ENCODE measurements at places on chromosomes 2 and 18.

DNA sequence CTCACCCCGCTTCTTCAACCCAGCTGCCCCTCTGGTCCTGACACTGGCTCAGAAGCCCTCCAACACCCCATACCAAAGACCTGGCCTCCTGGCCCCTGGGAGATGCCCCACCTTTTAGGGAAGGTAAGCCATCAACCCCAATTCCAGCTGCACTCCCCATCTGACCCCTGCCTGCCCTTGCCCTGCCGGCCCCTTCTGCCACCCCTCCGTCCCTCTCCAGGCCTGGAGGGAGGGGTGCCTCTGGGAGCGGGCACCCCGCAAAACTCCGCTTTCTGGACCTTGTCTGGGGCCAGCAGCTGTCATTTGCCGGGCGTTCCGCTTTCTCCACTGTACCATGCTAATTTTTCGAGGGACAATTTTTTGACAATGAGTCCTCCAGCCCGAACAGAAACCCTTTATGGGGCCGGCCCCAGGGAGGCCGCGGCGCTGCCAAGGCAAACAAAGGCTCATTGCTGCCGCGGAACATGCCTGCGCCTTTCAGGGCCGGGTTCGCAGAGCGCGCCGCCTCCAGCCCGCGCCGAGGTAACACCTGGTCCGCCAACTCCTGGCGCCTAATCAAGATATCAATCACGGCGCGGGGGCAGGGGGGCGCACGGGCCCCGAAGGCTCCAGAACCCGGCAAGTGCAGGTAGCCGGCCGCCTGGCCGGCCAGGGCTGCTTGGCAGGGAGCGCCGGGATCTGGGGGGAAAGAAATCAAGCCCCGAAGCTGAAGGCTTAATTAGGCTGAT is 96.0 kb downstream of the INHBB start:
- DNase-seq = no peak

DNA sequence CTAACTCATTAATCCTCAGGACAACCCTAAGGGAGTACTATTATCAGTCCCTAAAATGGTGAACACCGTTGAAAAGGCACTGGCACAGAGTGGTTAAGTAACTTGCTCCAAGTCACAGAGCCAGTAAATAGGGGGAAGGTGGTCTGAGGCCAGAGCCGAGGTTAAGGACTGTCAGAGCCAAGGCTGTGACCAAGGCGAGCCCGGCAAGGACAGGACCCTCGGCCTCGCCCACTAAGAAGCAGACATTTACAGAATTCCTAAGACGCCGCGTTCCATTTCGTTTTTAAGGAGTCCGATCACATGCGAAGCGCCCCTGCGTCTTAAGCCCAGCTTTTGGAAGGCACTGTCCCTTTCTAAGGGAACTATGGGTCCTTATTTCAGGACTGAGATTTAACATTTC is 1.1 kb downstream of the PDIA6 start:
- DNase-seq = no peak

DNA sequence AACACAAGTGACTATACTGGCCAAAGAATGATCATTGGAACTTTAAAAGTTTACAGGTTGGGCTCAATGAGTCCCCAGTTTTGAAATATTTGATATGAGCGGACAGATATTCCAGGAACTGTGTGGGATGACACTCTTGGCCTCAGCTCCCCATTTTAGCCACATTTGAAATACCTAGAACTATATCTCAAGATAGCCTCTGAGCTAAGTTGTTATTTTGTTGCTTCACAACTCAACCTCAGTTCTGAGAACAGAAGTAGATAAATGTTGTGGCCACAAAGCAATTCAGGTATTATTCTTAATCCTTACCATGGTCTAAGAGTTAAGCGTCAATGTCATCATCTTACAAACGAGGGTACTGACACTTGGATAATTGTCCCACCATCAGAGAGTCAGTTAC is 172.2 kb upstream of the SETBP1 start:
- DNase-seq = no peak

GRCh38 chr18:6242004-6242403 is 172.7 kb downstream of the L3MBTL4 start:
- DNase-seq = no peak

GRCh38 chr2:17754773-17755425 is 961 bp downstream of the GEN1 start:
- no peak for DNase-seq

DNA sequence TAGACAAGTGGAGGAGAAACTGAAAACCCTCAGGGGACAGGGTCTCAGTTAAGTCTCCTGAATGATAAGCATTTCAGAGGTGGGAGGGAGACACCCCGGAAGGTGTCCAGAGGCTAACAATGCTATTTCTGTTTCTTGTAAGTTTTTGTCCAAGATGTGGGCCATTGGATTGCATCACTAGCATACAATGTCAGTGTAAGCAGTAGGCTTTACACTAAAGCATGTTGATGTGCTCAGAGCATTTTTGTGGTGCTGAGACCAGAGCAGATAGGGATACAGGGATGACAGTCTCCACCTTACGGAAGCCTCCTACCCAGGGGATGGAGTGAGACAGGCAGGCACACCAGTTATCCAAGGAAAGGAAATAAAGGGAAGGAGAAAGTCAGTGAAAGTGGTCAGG is 2.2 kb upstream of the IL1R1 start:
- no peak for DNase-seq

DNA sequence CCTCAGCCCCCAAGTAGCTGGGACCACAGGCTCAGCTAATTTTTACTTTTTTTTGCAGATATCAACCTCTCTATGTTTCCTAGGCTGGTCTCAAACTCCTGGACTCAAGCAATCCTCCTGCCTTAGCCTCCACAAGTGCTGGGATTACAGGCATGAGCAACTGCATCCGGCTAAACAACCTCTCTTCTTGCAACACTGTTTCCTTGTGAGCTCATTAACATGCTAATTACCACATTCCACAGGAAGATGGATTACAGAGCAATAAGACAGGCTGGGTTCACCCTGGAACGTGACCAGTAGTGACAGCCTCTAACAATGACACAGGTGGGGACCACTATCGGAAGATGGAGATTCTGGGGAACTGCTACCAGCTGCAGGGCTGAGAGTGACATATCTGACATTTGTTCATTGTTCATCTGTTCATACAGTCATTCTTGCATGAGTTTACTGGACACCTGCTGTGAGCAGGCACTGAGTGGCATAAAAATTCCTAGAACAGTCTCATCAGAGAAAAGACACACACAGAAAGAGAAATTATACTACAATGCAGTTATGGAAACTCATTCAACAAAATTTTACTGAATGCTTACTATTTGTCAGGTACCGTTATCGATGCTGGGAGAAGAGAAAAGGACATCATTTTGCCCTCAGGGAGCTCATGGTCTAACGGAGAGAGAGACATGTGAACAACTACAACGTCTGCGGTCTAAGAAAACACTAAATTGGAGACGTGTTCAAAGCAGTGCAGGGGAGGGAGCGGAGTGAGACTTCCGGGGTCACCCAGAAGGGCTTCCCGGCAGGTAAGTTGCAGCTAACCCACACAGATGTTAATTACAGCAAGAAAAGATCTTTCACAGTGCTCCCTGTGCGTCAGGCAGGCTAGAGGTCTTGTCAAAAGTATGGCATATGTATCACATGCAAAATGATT is 37.6 kb downstream of the PROC start:
- no peak for DNase-seq

DNA sequence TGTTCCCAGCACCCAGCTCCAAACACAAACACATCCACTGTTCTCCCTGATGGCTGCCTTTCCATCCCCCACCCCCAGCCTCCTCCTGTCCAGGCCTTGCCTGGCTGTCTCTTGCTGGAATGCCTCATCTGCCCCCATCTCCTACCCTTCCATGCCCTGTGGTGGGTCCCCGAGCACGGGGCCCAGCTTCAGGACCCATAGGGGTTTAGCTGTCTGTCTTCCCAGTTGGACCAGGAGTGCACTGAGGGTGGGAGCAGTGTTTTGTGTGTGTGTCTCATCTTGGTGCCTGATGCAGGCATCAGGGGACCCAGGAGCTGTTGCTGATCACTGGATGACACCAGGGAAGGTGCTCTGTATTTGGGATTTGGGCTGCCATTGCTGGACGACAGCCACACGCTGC is 34.5 kb downstream of the GLI2 start:
- DNase-seq = no peak

DNA sequence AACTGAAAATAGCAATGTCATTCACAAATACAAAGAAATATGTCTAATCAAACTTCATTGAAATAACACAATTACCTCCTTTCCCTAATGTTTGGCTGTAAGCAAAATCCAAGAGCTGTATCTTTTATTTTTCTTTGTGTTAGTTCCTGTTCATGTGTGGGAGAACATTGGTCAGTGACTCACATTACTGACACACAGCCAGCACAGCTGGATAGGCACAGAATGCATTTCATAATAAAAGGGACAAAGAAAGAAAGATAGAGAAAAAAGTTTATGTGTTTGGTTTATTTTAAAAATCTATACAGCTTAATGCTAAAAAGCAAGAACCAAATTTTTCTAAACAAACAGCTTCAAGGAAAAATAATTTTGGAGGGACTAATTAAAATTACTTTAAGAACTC is 185.6 kb upstream of the COL3A1 start:
- DNase-seq = no peak

DNA sequence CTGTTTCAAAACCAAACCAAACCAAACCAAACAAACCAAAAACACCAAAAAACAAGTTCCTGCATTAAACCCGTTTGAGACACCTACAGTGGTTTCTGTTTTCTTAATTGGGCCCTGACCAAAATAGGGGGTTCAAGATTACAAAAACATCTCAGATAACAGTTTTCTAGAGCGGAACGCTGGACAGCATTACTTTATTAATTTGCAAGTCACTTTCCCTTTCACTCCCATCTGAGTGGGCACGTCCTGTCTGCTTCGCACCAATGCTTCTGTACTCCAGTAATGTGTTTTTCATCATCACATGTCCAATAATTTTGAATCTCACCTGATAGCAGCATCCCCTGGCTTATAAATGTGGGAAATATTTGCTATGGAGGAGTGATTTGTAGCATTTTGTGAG is 11.7 kb upstream of the MYO1B start:
- DNase-seq = no peak

GRCh38 chr2:168371273-168372019 is 84.6 kb upstream of the CERS6 start:
- no peak for DNase-seq

DNA sequence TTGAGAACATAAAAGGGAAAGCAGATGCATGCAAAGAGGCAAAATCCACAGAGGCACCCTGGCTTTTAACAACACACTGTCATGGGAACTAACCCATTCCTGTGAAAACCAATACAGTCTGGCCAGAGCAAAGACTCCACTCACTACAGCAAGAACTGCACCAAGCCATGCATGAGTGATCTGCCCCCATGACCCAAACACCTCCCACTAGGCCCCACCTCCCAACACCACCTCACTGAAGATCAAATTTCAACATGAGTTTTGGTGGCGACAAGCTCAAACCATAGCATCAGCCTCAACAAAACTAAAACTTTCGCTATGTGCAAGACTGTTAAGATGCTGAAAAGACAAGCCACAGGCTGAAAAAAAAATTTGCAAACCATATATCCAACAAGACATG is 162.8 kb downstream of the SMAD2 start:
- DNase-seq = no peak

DNA sequence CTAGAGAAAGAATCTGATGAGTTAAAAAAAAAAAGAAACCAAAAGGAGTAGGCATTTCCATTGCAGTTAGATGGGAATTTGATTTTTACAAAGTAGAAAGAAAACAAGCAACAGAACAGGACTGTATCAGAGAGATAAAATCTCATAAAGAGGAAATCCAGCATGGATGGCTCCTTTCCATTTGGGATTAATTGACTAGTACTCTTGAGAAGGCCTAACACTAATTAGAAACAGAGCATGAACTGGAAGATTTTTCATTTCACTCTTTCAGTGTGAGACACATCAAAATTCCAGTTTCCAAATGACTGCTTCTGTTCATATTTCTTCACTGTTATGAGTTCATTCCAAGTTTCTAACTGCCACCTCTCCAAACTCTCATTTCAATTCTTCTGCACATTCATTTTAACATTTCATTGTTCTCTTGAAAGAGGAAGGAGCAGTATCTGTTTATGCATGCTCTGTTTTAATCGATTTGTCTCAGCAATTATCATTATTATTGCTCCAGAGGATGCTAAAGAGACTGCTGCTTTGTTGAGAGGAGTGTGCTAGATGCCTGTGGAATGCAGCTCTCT is 108.8 kb upstream of the PIEZO2 start:
- no peak for DNase-seq

DNA sequence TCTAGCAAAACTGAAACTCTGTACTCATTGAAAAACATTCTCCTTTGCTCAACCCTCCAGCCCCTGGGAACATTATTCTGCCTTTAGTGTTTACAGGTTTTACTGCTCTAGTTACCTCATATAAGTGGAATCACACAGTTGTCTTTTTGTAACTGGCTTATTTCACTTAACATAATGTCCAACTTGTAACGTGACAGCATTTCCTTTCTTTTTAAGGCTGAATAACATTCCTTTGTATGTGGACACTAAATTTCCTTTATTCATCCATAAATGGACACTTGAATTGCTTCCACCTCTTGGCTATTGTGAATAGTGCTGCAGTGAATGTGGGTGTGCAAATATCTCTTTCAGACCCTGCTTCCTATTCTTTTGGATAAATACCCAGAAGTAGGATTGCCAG is 144.9 kb downstream of the ACTR3 start:
- no peak for DNase-seq

DNA sequence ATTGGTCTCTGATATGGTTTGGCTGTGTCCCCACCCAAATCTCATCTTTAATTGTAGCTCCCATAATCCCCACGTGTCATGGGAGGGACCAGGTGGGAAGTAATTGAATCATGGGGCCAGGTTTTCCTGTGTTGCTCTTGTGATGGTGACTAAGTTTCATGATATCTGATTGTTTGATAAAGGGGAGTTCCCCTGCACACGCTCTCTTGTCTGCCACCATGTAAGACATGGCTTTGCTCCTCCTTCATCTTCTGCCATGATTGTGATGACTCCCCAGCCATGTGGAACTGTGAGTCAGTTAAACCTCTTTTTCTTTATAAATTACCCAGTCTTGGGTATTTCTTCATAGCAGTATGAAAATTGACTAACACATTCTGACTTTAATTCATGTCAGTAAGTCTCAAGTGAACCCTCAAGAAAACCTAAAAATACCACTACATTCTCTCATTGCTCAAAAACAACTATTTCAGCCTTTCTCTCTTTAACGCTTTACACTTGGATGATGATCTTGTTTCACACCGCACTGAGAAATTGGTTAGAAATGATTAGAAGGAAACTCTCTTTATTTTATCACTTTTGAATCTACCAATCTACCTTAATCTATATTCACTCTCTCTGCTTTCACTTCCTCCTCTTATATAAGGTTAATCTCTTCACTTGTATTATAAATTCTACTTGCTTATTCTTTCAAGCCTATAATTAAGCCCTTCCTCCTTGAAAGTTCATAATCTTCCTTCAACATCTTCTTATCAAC is 110.1 kb downstream of the GALR1 start:
- DNase-seq = no peak

GRCh38 chr2:174759381-174760065 is 4.7 kb downstream of the CHRNA1 start:
- DNase-seq = no peak

DNA sequence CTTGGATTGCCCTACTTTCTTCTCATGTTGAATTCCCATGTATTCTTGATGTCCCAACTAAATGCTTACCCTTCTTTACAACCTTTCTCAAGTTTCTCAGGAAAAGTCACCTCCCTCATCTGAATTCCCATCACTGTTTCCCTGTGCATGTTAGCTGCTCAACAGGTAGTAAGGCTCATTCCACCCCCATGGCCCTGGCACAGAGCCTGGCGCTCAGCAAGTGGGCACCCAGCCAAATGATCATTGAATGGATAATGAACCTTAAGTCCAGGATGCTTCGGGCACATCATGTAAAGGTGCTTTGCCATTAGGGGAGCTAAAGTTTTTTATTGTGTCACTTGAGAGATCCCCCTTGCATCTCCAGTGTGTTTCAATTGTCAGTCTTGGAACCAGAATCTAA is 124.0 kb downstream of the PKP4 start:
- no peak for DNase-seq

- no peak for DNase-seq
Measured at GRCh38 chr2:96914332-96914731, 44.5 kb upstream of the SEMA4C start.

Measured in GM19239 (cell line).